ENCODE measurements at places on chromosomes 1 and 21. TPM values are rescaled to one million over a fixed set of nuclear protein-coding genes. Genes with fewer than 3 reads are reported as not detected.

SELL gene
- total RNA-seq = 262 TPM

LDLRAD1 gene
- not detected for total RNA-seq

NR0B2 gene
- not detected for total RNA-seq

VASH2 gene
- total RNA-seq = not detected

CD164L2 gene
- total RNA-seq = not detected

- H3K27ac ChIP-seq = no peak overlapping the region
- peak overlapping the region; percentile 60 for H3K4me3 ChIP-seq
- H3K36me3 ChIP-seq = peaks cover 5% of the 10 kb centered on the region
- peaks cover 13% of the 10 kb centered on the region for H3K27me3 ChIP-seq
- no peak for DNase-seq
Measured at GRCh38 chr1:6235296-6235677, 477 bp downstream of the ICMT start.

GRCh38 chr1:31116022-31116421, 50.5 kb upstream of the PUM1 start:
- H3K27me3 ChIP-seq = no peaks in the 10 kb centered on the region
- no peak overlapping the region for H3K27ac ChIP-seq
- DNase-seq = no peak

GRCh38 chr1:243927381-243927780, 77.3 kb upstream of the AKT3 start:
- DNase-seq = no peak
- no peaks in the 10 kb centered on the region for H3K27me3 ChIP-seq
- no peak overlapping the region for H3K4me3 ChIP-seq
- no peak overlapping the region for H3K27ac ChIP-seq
- H3K36me3 ChIP-seq = no peaks in the 10 kb centered on the region
- no peaks in the 10 kb centered on the region for H3K4me1 ChIP-seq

DNA sequence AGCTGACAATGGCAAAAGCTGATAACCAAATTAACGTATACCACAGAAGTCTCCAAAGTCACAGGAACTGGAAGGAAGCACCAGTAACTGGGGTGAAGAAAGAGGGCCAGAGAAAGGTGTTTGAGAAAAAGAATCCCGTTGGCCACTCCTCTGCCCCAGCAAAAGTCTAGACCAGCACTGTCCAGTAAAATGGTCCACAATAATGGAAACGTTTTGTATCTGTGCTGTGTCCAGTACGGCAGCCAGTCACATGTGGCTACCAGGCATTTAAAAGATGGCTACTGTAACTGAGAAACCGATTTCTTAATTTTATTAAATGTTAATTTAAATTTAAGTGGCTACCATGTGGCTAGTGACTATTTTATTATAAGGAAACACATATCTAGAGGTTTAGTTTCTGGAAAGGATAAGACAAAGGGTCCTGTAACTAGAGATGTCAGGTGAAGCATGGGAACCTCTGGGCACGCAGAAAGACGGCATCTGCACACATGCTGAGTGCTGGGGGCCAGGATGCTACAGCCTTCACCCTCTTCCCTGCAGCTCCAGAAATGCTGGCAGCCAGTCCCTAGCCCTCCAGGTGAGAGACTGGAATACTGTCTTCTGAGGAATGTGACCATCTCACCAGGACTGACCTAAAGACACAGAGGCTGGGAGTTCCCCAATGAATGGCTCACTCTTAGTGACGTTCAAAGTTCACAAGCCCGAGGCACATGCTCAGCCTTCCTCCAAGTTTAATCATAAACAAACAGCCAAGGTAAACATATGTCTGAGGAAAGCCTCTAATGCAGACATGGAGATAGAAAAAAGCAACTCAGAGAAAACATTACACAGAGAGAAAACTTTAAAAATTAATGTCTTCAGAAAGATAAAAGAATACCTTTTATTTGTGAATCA, 50.7 kb downstream of the JAK1 start:
- H3K4me1 ChIP-seq = peaks cover 61% of the 10 kb centered on the region
- no peaks in the 10 kb centered on the region for H3K27me3 ChIP-seq

GRCh38 chr1:194184425-194184824, 998.0 kb upstream of the B3GALT2 start:
- no peaks in the 10 kb centered on the region for H3K36me3 ChIP-seq
- H3K27me3 ChIP-seq = no peaks in the 10 kb centered on the region
- no peak overlapping the region for H3K27ac ChIP-seq
- no peak overlapping the region for H3K4me3 ChIP-seq

DNA sequence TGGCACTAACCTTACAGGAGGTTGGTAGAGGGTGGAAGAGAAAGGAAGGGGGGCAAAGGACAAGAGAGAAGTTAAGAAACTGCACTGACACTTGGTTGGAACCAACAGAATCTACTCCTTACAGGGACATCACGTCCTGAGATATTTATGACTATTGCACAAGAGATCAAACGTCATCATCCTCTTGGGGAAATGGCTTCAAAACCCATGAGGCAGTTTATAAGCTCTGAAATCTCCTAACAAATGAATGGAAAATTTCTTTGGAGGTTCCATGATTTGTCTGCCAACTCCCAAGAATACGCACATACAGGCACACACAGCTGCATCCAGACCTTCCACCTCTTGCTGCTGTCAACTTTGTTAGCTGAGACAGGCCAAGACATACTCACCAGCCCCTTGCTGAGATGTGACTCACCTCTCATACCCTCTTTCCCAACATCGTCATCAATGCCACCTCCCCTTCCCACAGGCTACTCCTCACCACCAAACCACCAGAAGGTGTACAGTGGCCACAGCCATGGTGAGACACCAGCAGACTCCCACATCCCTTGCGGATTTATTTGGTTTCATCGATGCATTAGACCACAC, 135.5 kb downstream of the SETD4 start:
- H3K27me3 ChIP-seq = peaks cover 7% of the 10 kb centered on the region
- no peak overlapping the region for H3K4me3 ChIP-seq
- no peaks in the 10 kb centered on the region for H3K4me1 ChIP-seq
- DNase-seq = no peak
- H3K36me3 ChIP-seq = no peaks in the 10 kb centered on the region

DNA sequence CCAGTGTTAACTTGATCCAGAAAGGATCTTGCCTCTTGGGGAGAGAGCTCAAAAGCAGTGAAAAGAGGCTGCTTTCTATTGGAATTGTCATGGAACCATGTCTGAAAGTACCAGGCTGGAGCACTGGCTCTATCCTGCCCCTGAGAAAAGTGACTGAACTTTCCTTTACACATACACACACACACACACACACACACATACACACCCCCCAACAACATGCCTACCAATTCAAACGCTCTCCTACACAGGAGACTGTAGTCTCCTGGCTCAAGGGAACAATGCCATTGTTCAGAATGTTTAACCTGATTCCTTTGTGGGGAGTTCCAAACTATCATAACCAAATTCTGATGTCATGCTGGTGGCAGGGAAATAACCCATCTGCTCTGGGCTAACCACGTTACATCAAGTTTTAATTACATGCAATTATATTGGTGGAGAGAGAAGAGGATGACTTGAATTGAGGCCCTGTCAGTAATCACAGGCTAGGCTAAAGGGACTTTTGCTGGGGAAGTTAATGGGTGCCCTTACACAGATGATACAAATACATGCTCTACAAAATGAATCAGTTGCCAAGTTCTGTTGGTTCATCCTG, 52.3 kb upstream of the DUSP10 start:
- no peak overlapping the region for H3K4me3 ChIP-seq
- no peaks in the 10 kb centered on the region for H3K27me3 ChIP-seq
- H3K4me1 ChIP-seq = peaks cover 37% of the 10 kb centered on the region
- H3K27ac ChIP-seq = peak overlapping the region; percentile 99
- DNase-seq = peak; percentile 92
- no peaks in the 10 kb centered on the region for H3K36me3 ChIP-seq

- DNase-seq = no peak
- no peaks in the 10 kb centered on the region for H3K27me3 ChIP-seq
- no peak overlapping the region for H3K27ac ChIP-seq
- no peak overlapping the region for H3K4me3 ChIP-seq
- peaks cover 2% of the 10 kb centered on the region for H3K36me3 ChIP-seq
Measured at GRCh38 chr1:51648180-51649109, 31.6 kb downstream of the OSBPL9 start.

GRCh38 chr21:18023711-18024110, 204.6 kb upstream of the C21orf91 start:
- no peak overlapping the region for H3K4me3 ChIP-seq
- no peak overlapping the region for H3K27ac ChIP-seq

DNA sequence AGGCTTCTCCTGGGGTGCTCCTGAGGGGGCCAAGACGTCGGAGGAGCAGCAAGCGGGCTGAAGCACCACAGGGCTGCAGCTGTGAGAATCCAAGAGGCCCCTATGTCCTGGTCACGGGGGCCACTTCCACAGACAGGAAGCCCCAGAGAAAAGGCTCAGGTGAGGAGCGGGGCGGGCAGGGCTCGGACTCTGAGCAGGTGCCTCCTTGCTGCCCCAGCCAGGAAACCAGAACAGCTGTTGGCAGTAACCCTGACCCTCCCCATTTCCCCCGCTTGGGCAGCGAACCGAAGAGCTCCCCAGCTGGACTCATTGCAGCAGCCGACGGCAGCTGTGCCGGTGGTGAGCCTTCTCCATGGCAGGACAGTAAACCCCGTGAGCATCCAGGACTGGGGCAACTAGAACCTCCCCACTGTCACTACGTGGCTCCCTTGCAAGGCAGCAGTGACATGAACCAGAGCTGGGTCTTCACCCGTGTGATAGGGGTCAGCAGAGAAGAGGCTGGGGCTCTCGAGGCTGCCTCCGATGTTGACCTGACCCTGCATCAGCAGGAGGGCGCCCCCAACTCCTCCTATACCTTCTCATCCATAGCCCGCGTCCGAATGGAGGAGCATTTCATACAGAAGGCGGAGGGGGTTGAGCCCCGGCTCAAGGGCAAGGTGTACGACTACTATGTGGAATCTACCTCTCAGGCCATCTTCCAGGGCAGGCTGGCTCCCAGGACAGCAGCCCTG, 625 bp downstream of the KLHDC7A start:
- no peak for DNase-seq
- H3K27me3 ChIP-seq = no peaks in the 10 kb centered on the region
- H3K36me3 ChIP-seq = no peaks in the 10 kb centered on the region
- H3K27ac ChIP-seq = no peak overlapping the region

DNA sequence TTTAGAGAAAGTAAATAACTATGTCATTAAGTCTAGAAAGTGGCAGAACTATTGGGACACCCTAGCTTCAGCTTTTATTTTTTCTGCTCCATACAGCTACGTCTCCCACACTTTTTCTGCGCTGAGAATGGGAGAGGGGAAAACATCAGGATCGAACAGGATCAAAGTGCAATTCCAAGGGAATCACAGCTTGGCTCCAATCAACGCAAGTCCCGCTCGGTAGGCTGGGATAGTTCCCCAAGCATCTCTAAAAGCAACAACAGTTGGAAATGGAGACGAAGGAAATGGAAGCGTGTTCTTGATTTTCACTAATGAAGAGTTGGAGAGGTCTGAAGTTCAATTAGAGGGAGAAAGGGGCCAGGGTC, 536 bp downstream of the HMGCL start:
- peaks cover 7% of the 10 kb centered on the region for H3K36me3 ChIP-seq
- no peak for DNase-seq
- peaks cover 10% of the 10 kb centered on the region for H3K4me1 ChIP-seq
- no peaks in the 10 kb centered on the region for H3K27me3 ChIP-seq
- H3K4me3 ChIP-seq = peak overlapping the region; percentile 78

- H3K27ac ChIP-seq = no peak overlapping the region
- peak; percentile 52 for DNase-seq
- H3K27me3 ChIP-seq = no peaks in the 10 kb centered on the region
- H3K4me3 ChIP-seq = no peak overlapping the region
Measured at GRCh38 chr1:231315887-231316286, 21.8 kb downstream of the EXOC8 start.

DNA sequence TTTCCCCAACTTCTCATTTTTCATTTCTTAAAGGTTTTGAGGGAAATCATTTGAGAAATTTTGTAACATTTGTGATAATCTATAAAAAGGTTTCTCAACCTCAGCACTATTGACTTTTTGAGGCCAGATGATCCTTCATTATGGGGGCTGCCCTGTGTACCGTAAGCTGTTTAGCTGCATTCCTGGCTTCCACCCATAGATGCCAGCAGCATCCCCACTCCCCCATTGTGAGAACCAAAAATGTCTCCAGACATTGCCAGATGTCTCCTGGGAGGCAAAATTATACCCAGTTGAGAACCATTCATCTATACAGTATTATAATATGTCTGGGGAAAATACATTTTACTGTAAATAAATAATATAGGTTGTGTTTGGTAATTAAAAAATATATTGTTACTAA, 146.0 kb downstream of the PBX1 start:
- no peaks in the 10 kb centered on the region for H3K36me3 ChIP-seq
- H3K27ac ChIP-seq = no peak overlapping the region
- H3K27me3 ChIP-seq = no peaks in the 10 kb centered on the region
